GM03348 (cell line): ENCODE measurements at places on chromosomes 16 and 17.

DNA sequence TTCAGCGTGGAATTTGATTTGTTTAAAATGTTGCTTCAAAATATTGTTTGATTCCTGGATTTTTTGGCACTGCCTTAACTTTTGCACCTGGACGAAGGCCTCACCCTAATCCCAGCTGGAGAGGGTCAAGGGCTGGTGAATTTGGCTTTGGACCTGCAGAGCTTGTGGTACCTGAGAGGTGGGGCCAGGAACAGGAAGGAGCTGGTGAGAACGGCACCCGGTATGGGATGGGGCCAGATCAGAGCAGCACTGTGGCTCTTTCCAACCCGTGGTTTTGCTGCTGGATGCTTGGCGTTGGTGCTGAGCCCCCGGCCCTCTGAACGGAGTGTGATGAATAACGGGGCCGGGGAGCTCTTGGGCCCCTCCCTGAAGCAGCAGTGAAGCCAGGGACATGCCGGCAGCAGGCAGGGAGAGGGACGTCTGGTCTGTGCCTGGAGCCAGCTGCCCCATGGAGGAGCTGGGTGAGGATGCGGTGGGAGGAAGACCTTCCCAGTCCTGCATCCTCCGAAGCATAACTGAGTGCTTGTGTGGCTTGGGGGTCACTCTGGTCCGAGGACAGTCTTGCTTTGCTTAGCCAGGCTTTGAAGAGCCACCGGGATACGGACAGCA is 275.4 kb downstream of the SEC14L1 start:
- DNase-seq, result no peak

DNA sequence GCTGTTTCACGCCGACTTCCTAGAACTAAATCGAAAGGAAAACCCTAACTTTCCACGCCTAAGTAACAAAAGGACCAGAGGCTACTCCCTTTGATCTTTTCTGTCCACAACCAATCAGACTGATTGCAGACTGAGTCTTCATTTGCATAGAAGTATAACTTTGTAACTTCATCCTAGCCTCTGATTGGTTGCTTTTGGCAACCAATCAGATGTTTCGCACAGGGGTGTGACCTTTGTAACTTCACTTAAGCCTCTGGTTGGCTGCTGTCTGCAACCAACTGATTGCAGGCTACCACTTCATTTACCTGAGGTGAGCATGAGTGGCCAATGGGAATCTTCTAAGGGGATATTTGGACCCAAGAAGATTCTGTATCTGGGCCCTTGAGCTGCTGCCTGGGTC is 17.4 kb upstream of the ICAM2 start:
- no peak for DNase-seq

- DNase-seq, result peak; percentile 16
Measured at GRCh38 chr17:13792314-13792713, 190.6 kb upstream of the HS3ST3A1 start.

GRCh38 chr17:79668344-79669250 is 57.7 kb upstream of the RBFOX3 start:
- no peak for DNase-seq
